ENCODE measurements at places on chromosomes 12 and 14.

DNA sequence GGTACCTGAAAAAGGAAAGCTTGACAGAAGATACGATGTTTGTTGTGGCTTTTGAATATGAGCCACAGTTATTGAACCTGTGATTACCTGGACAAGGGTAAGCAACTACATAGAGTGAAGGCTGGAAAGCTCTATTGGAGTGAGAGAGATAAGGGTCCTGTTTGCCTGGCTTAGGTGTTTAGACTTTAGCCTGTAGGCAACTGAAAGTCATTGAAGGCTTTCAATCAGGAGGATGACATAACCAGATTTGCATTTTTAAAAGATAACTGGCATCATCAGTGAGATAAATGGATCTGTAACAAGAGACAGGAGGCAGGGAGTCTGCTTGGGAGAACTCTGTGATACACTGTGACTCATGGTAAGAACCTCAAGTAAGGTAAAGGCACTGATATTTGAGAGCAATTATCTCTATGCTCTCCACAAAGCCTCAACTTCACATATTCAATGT is 128.9 kb upstream of the SOX5 start:
- no peak overlapping the region for H3K27ac ChIP-seq
- no peak for DNase-seq
- peaks cover 14% of the 10 kb centered on the region for H3K4me1 ChIP-seq
- H3K36me3 ChIP-seq = no peaks in the 10 kb centered on the region
- H3K27me3 ChIP-seq = no peaks in the 10 kb centered on the region

DNA sequence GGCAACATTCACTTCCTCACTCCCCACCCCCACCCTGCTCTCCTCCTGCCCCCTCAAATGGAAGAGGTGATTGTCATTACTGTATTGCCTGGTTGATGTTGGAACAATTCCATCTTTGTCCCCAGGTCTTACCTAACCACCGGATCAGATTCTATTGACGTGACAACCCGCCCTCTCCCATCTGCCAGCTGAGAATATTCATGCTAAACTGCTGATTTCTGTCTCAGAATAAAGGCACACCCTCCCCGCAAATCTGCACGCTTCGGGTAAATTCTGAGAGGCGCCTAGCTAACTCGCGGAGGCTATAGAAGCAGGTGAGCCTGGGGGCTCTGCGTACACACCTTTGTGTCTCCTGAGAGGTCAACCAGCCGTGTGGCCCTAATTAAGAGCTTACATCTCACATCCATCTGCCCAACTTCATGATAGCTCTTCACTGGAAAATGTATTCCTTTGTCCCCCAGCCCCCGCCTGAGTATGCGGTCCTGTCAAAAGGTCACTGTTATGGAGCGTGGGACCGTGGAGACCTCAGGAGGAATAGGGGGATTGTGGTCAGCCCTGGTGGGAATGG is 1054.3 kb downstream of the VRK1 start:
- no peak for DNase-seq
- no peaks in the 10 kb centered on the region for H3K27me3 ChIP-seq
- no peak overlapping the region for H3K4me3 ChIP-seq
- H3K4me1 ChIP-seq = peaks cover 10% of the 10 kb centered on the region
- H3K27ac ChIP-seq = no peak overlapping the region
- no peaks in the 10 kb centered on the region for H3K36me3 ChIP-seq

GRCh38 chr12:82740129-82741000 is 53.7 kb downstream of the TMTC2 start:
- no peak for DNase-seq
- peaks cover 1% of the 10 kb centered on the region for H3K36me3 ChIP-seq
- H3K4me1 ChIP-seq = peaks cover 5% of the 10 kb centered on the region
- H3K4me3 ChIP-seq = no peak overlapping the region
- H3K27me3 ChIP-seq = no peaks in the 10 kb centered on the region

DNA sequence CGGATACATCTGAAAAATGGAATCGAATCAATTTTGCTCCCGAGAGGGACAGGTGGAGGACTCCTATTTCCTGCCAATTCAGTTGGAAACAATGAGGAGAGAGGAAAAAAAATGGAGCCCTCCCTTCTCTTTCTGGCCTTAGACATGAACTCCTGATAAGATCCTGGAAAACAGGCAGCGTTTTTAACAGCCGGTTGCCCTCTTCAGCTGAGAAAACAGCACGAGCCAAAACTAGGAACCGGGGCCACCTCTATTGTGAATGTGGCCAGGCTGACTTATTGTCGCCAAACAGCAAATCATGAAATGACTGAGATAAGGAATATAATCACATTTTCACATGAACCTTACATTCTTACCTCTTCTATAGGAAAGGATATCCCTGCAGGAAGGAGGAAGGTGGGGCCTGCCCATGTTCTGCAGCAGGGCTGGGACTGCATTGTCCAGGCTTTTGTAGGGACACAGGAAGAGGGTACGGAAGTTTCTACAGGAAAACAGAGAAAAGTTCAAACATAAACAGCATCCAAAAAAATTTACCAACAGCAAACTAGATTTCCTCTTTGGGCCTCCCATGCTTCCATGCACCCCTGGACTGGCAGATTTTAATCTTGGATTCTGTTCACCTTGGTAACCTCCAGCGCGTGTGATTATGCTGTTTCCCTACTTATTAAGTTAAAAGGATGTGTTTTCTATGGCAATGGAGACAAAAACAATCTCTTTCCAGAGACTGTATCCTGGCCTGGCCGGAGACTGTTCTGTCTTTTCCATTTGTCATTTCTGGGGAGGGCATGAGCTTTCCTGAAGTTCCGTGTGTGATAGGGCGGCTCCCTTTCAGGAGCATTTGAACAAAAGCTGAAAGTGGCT is 29.0 kb upstream of the ELK3 start:
- no peaks in the 10 kb centered on the region for H3K27me3 ChIP-seq
- no peaks in the 10 kb centered on the region for H3K36me3 ChIP-seq
- peaks cover 9% of the 10 kb centered on the region for H3K4me1 ChIP-seq

GRCh38 chr12:57693317-57693658 is 644 bp upstream of the OS9 start:
- DNase-seq = no peak
- peaks cover 5% of the 10 kb centered on the region for H3K4me1 ChIP-seq
- no peak overlapping the region for H3K4me3 ChIP-seq
- no peaks in the 10 kb centered on the region for H3K27me3 ChIP-seq
- no peak overlapping the region for H3K27ac ChIP-seq
- H3K36me3 ChIP-seq = peaks cover 7% of the 10 kb centered on the region

GRCh38 chr14:59130462-59130861 is 58.0 kb upstream of the DAAM1 start:
- no peaks in the 10 kb centered on the region for H3K36me3 ChIP-seq
- H3K27me3 ChIP-seq = no peaks in the 10 kb centered on the region
- no peak for DNase-seq
- H3K4me1 ChIP-seq = no peaks in the 10 kb centered on the region
- H3K27ac ChIP-seq = no peak overlapping the region
- no peak overlapping the region for H3K4me3 ChIP-seq

GRCh38 chr12:66768293-66768692 is 89.4 kb upstream of the GRIP1 start:
- H3K27ac ChIP-seq = no peak overlapping the region
- H3K36me3 ChIP-seq = no peaks in the 10 kb centered on the region
- no peaks in the 10 kb centered on the region for H3K4me1 ChIP-seq
- H3K27me3 ChIP-seq = no peaks in the 10 kb centered on the region
- no peak overlapping the region for H3K4me3 ChIP-seq
- no peak for DNase-seq

GRCh38 chr12:51921017-51921725 is 13.9 kb downstream of the ACVRL1 start:
- H3K27me3 ChIP-seq = peaks cover 48% of the 10 kb centered on the region
- DNase-seq = peak; percentile 36
- no peak overlapping the region for H3K4me3 ChIP-seq
- peaks cover 11% of the 10 kb centered on the region for H3K4me1 ChIP-seq

GRCh38 chr14:103483600-103483999 is 39.0 kb downstream of the CKB start:
- no peaks in the 10 kb centered on the region for H3K27me3 ChIP-seq
- H3K36me3 ChIP-seq = peaks cover 88% of the 10 kb centered on the region
- H3K4me3 ChIP-seq = no peak overlapping the region
- no peak overlapping the region for H3K27ac ChIP-seq

DNA sequence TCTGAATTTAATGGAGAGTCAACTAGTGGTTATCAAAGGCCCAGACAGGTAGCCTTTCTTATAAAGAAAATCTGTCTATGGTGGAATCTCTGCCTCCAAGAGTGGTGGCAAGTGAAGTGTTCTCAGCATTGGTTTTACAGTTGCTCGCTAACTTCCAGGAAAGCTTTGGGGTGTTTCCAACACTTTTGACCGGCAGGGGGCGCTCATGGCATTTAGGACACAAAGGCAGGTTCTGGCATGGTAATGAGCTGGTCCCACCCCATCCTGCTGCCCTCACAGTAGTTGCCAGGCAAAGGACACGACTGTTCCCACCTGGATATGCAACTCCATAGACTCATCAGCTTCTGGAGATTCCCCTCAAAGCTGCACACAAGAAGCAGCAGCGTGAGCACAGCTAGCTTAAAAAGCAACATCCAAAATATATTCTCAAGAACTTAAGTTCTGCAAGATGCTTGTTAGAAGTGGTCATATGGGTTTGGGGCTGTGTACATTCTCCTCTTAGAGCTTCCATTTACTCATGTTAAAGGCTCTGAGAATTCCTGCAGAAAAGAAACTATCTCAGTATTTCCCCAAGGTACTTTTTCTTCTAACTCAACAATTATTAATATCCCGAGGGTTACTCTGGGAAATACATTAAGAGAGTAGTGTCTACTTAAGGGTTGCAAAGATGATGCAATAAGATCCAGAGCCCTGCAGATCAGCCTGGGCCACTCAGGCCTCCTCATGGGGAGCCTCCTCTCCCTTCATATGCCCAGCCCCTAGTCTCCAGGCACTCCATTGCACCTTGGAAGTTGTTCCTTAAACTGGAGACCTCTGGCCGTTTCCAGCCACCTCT is 14.8 kb downstream of the PROX2 start:
- H3K27me3 ChIP-seq = peaks cover 3% of the 10 kb centered on the region
- peak; percentile 88 for DNase-seq
- H3K4me3 ChIP-seq = no peak overlapping the region
- no peaks in the 10 kb centered on the region for H3K4me1 ChIP-seq
- H3K27ac ChIP-seq = no peak overlapping the region

GRCh38 chr14:89247457-89248122 is 169.4 kb downstream of the FOXN3 start:
- no peaks in the 10 kb centered on the region for H3K36me3 ChIP-seq
- no peak for DNase-seq
- H3K4me3 ChIP-seq = no peak overlapping the region
- H3K27ac ChIP-seq = no peak overlapping the region
- H3K4me1 ChIP-seq = no peaks in the 10 kb centered on the region
- no peaks in the 10 kb centered on the region for H3K27me3 ChIP-seq

- no peak overlapping the region for H3K27ac ChIP-seq
- peaks cover 17% of the 10 kb centered on the region for H3K4me1 ChIP-seq
- no peaks in the 10 kb centered on the region for H3K36me3 ChIP-seq
- no peaks in the 10 kb centered on the region for H3K27me3 ChIP-seq
- DNase-seq = no peak
These were observed 2.8 kb downstream of the RAPGEF3 start for GRCh38 chr12:47755655-47756562.

- no peak for DNase-seq
- H3K4me1 ChIP-seq = peaks cover 3% of the 10 kb centered on the region
- H3K4me3 ChIP-seq = no peak overlapping the region
- no peaks in the 10 kb centered on the region for H3K36me3 ChIP-seq
- no peak overlapping the region for H3K27ac ChIP-seq
These were observed 261.5 kb downstream of the PCNX1 start for GRCh38 chr14:71168564-71169427.

- no peak overlapping the region for H3K4me3 ChIP-seq
- H3K27ac ChIP-seq = no peak overlapping the region
- no peaks in the 10 kb centered on the region for H3K4me1 ChIP-seq
- H3K27me3 ChIP-seq = no peaks in the 10 kb centered on the region
- no peak for DNase-seq
- H3K36me3 ChIP-seq = no peaks in the 10 kb centered on the region
These were observed 137.4 kb downstream of the BCL11B start for GRCh38 chr14:99134516-99135046.

- no peaks in the 10 kb centered on the region for H3K27me3 ChIP-seq
- no peaks in the 10 kb centered on the region for H3K4me1 ChIP-seq
- DNase-seq = no peak
- H3K27ac ChIP-seq = no peak overlapping the region
- no peak overlapping the region for H3K4me3 ChIP-seq
- H3K36me3 ChIP-seq = no peaks in the 10 kb centered on the region
These were observed 349.1 kb upstream of the CCDC196 start for GRCh38 chr14:66137081-66137480.

GRCh38 chr14:105214324-105214915 is 33.3 kb upstream of the NUDT14 start:
- H3K4me1 ChIP-seq = no peaks in the 10 kb centered on the region
- H3K4me3 ChIP-seq = no peak overlapping the region
- H3K36me3 ChIP-seq = peaks cover 45% of the 10 kb centered on the region
- H3K27ac ChIP-seq = no peak overlapping the region

GRCh38 chr14:76771437-76771980 is 10.2 kb downstream of the VASH1 start:
- H3K4me3 ChIP-seq = no peak overlapping the region
- DNase-seq = no peak
- H3K4me1 ChIP-seq = peaks cover 22% of the 10 kb centered on the region
- H3K36me3 ChIP-seq = peaks cover 5% of the 10 kb centered on the region
- no peak overlapping the region for H3K27ac ChIP-seq
- H3K27me3 ChIP-seq = no peaks in the 10 kb centered on the region

DNA sequence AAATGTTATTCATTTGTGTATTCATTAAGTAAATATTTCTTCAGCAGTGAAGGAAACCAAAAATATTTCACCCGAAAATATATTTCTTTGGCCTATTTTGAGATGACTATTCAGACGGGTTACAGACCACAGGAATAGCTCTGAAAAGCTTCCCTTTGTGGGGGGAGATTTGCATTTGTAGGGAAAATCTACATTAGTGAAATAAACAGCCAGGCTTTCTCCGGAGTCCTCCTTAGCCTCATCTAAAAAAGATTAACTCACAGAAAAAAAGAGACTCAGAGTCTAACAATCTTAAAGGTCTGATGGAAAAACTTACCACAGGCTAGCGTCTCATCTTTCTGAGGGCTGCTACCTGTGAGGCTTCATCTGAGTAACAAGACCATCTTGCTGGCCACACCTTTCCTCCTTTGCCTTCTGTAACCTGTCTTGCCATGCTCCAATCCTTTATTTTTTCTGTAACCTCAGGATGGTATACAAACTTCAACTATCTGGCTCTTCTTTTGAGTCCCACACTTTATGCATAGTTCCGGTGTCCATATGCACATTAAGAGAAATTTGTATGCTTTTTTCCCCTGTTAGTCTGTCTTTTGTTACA is 100.7 kb downstream of the CNTN1 start:
- no peaks in the 10 kb centered on the region for H3K36me3 ChIP-seq
- no peak for DNase-seq
- H3K4me1 ChIP-seq = no peaks in the 10 kb centered on the region
- H3K27me3 ChIP-seq = no peaks in the 10 kb centered on the region

GRCh38 chr12:70796989-70797388 is 123.5 kb downstream of the PTPRR start:
- no peaks in the 10 kb centered on the region for H3K4me1 ChIP-seq
- no peaks in the 10 kb centered on the region for H3K27me3 ChIP-seq
- no peaks in the 10 kb centered on the region for H3K36me3 ChIP-seq
- no peak overlapping the region for H3K4me3 ChIP-seq

- H3K4me3 ChIP-seq = no peak overlapping the region
- H3K4me1 ChIP-seq = no peaks in the 10 kb centered on the region
- H3K36me3 ChIP-seq = no peaks in the 10 kb centered on the region
- no peaks in the 10 kb centered on the region for H3K27me3 ChIP-seq
- no peak for DNase-seq
These were observed 111.2 kb upstream of the FLRT2 start for GRCh38 chr14:85418721-85419120.
